GM20000 (cell line): ENCODE measurements at places on chromosomes 16 and 17.

- no peak for DNase-seq
Observed at GRCh38 chr16:23145186-23145585, 4.1 kb downstream of the USP31 start.

GRCh38 chr17:28570716-28571360 is 486 bp downstream of the PIGS start:
- peak; percentile 52 for DNase-seq

DNA sequence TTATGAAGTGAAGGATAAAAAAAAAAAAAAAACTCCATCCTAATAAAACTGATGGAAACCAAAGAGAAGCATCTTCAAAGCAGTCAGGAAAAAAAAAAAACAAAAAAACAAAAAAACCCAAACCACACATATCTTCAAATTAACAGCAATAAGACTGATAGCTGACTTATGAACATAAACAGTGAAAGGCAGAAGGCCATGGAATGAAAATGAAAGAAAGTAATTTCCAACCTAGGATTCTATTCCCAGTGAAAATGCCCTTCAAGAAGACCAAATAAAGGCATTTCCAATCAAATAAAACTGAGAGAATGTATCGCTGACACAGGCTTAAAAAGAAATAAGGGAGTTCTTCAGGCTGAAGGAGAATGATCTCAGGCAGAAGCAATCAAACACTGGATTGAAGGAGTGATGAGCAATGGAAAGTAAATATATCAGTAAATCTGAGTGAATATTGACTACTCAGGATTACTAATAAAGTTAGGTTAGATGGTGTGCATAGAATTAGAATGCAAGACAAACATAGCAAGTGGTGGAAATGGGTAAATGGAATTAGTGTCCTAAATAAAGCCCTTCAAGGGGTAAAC is 92.1 kb downstream of the USP31 start:
- DNase-seq, result no peak

DNA sequence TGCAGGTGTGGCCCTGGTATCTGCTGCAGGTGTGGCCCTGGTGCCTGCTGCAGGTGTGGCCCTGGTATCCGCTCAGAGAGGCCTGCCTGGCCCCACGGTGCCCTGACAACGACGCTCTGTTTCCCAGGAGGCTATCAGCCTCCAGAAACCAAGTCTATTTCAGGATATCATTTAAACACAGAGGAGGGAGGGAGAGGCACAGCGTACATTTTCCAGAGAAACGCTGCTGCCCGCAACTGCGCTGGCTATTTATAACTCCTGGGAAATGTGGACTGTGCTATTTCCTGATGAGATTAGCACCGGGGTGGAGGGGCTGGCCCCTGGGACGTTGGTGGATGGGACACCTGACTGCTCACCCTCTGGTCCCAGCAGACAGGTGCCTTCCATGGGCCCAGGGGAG is 22.5 kb downstream of the TIMM22 start:
- DNase-seq, result no peak

GRCh38 chr17:5775098-5775497 is 190.8 kb upstream of the NLRP1 start:
- no peak for DNase-seq

- no peak for DNase-seq
Observed at GRCh38 chr16:57071831-57072582, 20.4 kb upstream of the CPNE2 start.

GRCh38 chr16:78780808-78781207 is 681.4 kb downstream of the WWOX start:
- no peak for DNase-seq
